ENCODE measurements at places on chromosomes 2 and 18.

- peak; percentile 22 for ATAC-seq
Observed at GRCh38 chr18:55477860-55478581, 110.0 kb downstream of the TCF4 start.

GRCh38 chr2:217477583-217477982, 525.2 kb downstream of the TNS1 start:
- ATAC-seq = no peak

DNA sequence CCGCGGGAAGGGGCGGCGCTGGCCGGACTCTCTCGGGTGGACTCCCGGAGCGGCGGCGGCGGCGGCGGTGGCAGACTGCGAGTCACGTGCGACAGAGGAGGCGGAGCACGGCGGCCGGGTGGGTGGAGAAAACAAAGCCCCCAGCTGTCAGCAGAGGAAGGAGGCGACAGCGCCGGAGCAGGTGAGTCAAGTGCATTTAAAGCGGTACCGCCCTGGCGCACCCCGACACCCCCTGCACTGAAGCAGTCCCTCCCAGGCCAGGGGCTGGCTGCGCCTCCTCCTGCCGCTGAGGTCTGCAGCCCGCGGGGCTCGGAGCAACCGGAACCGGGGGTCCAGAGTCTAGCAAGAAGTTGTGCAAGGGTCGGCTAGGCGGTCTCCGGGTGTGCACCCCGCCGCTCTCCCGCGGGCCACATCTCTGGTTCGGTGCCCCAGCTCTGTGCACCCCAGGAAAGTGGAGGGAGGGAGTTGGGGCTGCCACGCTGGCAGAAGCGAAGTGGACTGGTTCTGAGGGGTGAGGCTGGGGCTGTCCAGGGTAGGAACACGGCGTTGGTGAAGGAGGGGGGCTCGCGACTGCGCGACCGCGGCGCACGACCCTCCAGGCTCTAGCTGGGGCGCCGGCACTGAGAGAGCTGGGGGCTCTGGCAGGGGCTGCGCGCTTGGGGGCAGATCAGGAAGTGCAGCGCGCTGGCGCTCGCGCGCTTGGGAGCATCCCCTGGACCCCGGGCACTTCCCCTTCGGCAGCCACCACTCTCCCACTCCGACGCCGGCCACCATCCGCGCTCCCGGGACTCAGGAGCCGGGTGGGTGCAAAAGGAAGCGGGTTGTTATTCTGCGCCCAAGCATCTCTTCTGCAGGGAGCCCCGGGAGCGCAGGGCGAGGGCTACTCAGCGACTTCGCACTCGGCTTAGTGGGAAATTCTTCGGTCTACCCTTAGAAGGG, 64.0 kb upstream of the MAPRE2 start:
- ATAC-seq = peak; percentile 88

DNA sequence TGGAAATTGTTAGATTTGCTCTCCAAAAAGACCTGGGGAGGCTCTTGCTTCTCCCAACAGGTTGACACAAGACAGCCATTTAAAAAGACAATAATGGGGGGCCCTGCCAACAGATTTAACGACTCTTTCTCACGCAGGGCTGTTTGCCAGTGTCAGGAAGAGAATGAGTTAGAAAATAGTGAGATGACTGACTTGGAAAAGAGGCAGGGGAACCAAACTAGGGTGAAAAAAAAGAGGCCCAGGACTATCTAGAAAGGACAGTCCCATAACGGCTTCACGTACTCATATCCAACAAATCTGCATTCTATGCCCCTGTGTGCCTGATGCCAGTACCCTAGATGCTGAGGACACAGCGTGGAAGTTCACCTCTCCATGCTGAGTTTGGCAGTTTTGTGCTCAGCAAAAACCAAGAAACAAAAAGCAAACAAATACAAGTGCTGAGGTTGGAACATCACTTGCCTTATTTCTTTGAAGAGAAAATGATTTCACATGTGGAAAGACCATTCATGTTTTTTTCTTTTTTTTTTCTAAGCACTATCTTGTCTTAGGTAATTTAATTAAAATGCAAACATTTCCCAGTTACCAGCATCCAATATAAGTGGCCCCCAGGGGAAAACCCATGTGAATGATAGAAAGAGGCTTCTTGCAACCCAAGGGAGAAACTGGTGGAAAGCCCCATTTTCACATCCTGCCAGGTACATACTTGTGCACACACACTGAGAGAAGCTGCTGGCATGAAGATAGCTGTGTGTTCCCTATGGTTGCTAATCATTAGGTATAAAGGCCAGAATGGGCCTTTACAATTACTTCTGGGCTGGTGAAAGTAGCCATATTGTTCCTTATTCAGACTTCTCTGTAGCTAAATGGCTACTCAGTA, 10.6 kb upstream of the WIPF1 start:
- ATAC-seq = peak; percentile 91

GRCh38 chr2:8481463-8482009, 200.3 kb upstream of the ID2 start:
- ATAC-seq = peak; percentile 68

- no peak for ATAC-seq
Observed at GRCh38 chr2:221529177-221529942, 42.7 kb downstream of the EPHA4 start.

GRCh38 chr2:871926-872680, 78.5 kb upstream of the SNTG2 start:
- no peak for ATAC-seq

- peak; percentile 64 for ATAC-seq
Observed at GRCh38 chr2:240579771-240580614, 6.5 kb upstream of the CAPN10 start.

- ATAC-seq = no peak
Observed at GRCh38 chr18:37393945-37394609, 171.5 kb downstream of the CELF4 start.

GRCh38 chr2:220077488-220077887, 450.1 kb downstream of the SLC4A3 start:
- no peak for ATAC-seq

DNA sequence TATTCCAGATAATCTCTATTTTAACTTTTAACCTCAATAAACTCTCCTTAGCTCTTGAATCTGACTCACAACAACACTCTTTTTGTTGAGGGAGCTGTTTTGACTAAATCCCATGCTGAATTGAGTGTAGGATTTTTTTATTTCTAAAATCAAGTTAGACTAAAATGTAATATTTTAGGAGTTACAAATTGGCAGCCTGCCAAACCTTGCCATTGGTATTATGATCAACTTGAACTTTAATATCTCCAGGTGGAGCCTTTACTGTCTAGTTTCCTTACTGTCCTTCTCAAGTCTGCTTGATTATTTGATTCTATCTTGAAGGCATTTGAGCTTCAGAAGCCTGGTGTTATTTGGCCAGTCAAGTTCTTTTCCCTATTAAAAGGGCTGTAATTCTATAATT, 8.7 kb downstream of the PIKFYVE start:
- no peak for ATAC-seq

GRCh38 chr2:207434306-207434705, 95.5 kb upstream of the CREB1 start:
- no peak for ATAC-seq

DNA sequence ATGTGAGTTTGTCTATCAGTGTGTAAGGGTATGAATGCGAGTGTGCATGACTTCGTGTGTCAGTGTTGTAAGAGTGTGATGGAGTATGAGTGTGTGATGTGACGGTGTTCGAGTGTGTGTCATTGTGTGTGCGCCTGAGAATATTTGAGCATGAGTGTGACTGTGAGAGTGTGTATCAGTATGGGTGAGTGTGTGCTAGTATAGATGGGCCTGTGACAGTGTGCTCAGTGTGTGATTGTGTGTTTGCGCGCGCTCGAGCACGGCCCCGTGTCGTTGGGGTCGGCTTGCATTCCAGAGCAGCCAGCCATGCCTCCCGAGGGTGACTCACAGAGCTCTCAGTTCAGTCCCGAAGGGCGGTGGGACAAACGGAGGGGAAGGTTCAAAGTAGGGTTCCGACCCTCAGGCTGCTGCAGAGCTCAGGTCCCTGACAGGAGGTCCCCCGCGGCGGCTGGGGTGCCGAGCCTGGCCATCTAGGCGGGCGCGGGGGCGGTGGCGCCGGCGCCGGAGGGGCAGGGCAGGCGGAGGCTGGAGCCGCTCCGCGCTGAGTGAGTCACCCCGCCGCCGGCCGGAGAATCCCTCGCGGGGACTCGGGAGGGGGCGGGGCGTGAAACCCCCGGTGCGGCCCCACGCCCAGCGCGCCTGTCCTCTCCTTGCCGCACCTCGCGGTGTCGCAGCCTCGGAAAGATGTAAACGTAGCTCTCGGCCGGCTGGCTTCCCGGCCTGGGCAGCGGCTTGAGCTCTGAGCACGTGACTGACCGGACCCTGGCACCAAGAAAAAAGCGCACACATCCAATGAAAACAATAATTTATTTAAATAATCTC, 3.8 kb downstream of the DLX2 start:
- no peak for ATAC-seq

All from stimulated activated memory B cell treated with anti-CD40 and anti-IgM and Interleukin-4, amounts not matched to agents 10 μg/mL and 1 μg/mL and 100 μg/mL, for 72 hours (primary cell).